HT-29 (cell line): ENCODE measurements at places on chromosomes 7 and 10.

- no peak for DNase-seq
Measured at GRCh38 chr10:89302625-89303024, 779 bp downstream of the IFIT2 start.

- no peak for DNase-seq
Measured at GRCh38 chr10:34348917-34349485, 466.1 kb downstream of the PARD3 start.

- peak; percentile 67 for DNase-seq
Measured at GRCh38 chr10:31759124-31759798, 169.4 kb downstream of the ARHGAP12 start.

GRCh38 chr7:129438839-129439651, 4.8 kb downstream of the STRIP2 start:
- peak; percentile 12 for DNase-seq

DNA sequence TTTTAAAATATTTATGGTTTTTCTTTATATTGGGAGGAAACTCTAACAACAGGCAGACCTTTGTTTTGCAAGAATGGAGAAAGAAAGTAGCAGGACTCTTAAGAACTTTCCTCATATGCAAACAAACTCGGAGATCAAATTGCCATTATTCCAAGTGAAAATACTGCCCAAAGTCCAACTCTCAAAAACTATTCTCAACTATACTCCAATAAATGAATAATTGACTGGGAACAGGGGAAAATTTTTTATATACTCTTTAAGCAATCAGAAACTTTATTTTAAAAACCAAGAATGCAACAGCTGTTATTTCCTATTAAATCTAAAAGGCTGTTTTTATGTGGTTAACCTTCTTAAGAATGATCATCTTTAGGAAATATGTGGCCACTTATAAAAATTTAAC, 101.9 kb downstream of the COL28A1 start:
- DNase-seq, result no peak

- DNase-seq, result no peak
Measured at GRCh38 chr10:10826125-10826524, 191.5 kb upstream of the CELF2 start.

DNA sequence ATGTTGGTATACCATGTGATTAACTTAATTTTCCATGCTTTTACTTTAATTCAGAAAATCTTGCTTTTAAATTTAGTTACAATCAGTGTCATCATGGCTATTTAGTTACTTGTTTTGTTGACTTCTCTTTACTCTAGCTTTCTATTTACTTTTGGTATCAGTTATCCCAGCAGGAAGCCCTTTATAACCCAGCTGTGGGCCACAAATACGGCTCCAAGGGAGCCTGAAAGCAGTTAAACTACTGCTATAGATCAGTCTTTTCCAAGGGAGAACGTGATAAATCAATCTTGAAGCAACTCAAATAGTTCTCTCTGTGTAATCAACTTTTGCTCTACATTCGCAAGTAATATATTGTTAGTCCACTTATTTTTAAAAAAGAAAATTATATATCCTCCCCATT, 287.4 kb downstream of the CACNA2D1 start:
- no peak for DNase-seq

DNA sequence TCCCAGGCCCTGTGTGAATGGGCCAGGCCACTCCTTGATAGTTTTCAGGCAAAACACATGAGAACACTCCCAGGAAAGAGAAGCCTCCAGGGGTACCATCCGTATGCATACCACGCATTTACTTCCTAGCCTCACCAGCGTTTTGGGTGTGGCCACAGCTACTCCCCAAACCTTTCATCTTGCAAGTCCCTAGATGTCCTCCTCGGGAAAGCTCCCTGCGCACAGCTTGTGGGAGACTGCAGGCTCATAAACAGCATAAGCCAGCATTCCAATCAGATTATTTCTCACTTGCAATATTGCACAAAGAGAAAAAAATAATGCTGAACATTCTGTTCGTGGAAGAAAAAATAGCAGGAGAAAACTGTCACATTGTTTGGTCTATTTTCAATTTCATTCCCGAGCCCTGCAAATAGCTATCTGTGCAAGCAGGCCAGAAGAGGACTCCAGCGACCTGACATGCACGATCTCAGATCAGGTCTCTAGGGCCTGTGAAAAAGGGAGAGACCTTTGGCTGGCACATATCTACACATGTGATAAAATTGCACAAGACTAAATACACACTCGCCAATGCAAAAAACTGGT, 175.6 kb downstream of the PLXNA4 start:
- no peak for DNase-seq

- DNase-seq, result no peak
Measured at GRCh38 chr10:47452495-47453140, 31.3 kb downstream of the ANXA8 start.

GRCh38 chr10:122468926-122469781, 7.8 kb downstream of the HTRA1 start:
- DNase-seq, result no peak

- no peak for DNase-seq
Measured at GRCh38 chr7:130513447-130513846, 21.6 kb downstream of the MEST start.

GRCh38 chr7:48245751-48246472, 74.7 kb downstream of the ABCA13 start:
- no peak for DNase-seq

- DNase-seq, result no peak
Measured at GRCh38 chr10:32155075-32155516, 98.9 kb upstream of the KIF5B start.

GRCh38 chr7:92641921-92642511, 51.8 kb upstream of the FAM133B start:
- DNase-seq, result no peak

- DNase-seq, result no peak
Measured at GRCh38 chr10:51230887-51231585, 156.7 kb downstream of the PRKG1 start.

DNA sequence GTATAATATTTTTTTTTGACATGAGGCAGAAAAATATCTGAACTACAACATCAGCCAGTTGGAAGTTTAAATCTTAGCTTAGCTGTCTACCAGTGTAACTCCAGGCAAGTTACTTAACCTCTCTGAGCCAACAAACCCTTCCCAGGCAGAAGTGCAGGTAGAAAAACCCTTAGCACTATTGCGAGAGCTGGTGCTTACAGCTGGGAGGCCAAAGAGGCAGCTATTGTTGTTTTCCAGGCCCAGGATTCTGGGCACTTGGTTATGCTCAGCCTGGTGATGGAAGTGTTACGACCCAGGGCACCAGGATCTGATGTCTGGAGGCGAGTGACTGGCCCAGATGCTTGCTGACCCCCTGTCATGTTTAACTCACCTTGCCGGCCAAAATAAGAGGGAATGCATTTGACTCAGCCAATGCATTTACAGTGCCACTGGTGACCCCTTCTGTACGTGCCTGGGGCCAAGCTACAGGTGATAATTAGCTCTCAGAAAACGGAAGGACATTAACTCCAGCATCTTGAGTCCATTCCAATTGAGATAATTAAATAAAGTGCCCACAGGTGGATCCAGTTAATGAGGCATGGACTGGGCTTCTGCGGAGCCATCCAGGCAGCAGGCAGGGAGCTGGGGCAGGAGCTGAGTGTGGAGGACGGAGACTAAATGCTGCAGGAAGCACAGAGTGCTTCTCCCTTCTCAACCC, 126.5 kb upstream of the HABP2 start:
- DNase-seq, result no peak

DNA sequence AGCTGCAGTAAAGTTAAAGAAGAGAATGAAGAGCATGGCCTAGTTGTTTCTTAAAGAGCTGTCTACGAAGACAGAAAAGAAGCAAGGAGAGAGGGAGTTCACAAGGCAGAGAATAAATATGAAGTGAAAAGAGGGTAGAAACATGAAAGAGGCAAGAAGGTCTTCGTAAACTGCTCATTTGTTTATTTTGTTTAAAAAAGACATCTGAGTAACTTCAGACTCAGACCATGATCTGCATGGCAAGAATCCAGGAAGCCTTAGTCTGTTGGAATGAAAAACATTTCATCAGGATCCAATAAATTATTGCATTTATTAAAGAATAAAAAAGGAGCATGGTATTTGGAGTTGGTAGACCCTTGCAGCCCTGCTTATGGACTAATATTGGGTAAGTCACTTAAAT, 151.1 kb downstream of the SEM1 start:
- no peak for DNase-seq

- no peak for DNase-seq
Measured at GRCh38 chr7:98034081-98035035, 44.4 kb upstream of the OCM2 start.

- no peak for DNase-seq
Measured at GRCh38 chr10:43796781-43797180, 148.1 kb upstream of the ZNF32 start.

DNA sequence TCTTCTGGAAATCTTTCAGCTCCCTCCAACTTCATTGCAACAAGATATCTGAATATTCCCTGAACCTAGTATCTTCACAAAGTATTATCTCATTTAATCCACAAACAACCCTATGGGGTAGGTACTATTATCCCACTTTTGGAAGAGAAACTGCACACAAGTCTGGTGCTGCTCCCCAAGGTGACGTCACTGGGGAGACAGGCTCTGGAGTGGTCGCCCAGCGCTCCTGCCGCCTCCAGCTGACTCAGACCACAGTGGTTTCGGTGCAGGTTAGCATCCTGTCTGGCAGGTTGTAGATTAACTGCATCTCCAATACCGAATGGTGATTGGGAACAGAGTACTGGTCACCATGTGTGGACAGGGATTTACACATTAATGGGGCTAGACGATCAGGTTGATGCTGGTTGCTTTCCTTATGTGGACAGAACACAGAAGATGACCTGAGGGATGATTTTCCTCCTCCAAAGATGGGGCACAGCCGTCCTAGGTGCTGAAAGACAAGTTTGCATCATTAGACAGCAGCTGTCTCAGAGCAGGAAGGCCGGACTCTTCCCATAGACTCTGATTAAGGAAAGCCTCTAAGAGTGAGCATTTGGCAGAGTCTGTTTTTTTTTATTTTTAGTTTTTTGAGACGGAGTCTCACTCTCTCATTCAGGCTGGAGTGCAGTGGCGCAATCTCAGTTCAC, 128.6 kb downstream of the TRRAP start:
- DNase-seq, result no peak

GRCh38 chr10:22016046-22016705, 12.6 kb upstream of the DNAJC1 start:
- DNase-seq, result no peak

GRCh38 chr7:33804140-33804660, 101.1 kb upstream of the BMPER start:
- no peak for DNase-seq

DNA sequence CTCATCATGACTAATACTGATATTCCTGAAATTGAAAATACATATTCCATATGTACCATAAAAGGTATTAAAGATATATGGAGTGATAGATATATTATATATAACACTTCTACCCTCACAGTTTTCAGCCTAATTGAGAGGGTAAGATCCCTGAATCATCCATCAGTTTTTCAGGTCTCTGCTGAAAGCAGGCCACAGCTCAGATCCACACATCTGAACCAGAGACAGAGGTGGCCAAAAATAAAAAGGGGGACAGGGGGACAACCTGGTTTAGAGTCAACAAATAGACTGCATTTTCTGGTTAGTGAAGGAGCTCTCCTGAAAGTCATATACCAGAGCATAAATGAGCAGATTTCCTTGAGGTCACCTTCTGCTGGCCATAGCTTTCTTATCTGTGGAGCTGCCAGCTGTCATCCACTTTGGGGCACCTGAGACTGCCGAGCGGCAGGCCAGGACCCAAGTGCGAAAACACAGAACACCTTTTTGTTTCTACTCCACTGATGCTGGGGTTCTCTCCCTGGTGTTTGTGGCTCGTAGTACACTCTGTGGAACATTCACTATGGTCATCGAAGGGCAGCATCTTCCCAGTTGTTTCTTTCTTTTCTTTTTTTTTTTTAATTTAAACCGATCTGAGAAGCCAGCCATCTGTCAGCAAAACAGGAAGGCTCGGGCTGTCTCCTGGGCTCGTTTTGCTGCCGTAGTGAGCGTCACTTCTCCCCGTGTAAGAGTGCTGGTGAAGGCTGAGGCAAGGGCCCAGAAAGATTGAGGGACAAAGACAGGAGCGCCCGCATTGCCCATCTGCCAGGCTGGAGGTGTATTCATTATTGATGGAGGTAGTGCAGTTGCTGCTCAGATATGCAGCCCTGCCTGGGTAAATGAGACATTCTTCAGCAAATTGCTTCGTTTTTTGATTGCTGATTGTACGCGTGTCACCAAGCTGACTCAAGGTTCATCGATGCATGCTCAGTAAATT, 13.5 kb downstream of the IKZF1 start:
- DNase-seq, result no peak

DNA sequence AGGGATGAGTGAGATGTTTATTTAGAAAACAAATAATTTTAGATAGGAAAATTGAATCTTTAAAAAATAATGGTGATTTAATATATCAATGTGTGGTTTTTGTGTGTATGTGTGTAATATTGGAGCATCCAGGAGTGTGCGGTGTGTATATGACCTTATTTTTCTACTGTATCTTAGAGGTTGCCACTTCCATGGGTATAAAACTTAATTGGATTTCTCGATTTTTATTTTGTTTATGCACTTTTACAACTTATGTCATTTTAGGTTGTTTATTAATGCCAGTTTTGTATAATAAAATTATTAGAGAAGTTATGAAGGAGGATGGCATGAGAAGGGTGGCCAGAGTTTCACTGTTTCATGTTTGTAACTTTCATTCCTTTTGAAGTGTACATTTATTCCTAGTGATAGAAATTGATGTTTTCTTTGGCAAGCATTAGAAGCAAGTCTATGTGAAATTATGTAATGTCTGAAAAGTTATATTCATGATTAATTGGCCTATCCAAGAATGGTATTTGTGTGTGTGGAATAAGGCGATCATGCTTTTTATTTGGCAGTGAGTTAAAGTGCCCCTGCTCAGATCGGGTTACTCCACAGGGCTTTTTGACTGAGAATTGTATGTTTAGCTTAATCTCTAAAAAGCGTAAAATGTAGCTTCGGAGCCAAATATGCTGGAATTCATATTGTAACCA, 110.3 kb downstream of the KAT6B start:
- DNase-seq, result no peak

DNA sequence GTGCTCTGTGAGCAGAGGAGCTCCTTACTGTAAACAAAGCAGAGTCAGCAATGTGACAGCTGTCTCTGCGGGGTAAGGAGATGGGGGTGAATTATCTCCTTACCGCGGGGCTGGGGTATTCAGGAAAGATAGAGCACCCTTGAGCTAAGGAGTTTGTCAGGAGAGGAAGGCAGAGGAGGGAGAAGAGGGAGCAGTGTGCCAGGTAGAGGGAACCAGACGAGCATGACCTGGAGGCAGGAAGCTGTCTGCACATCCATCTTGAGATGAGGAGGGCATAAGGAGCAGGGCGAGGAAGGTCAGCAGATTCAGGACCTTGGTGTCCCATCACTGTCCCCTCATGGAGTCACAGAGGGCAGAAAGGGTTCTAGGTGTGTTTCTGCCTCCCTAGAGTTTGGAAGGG, 32.5 kb upstream of the GPR26 start:
- no peak for DNase-seq

DNA sequence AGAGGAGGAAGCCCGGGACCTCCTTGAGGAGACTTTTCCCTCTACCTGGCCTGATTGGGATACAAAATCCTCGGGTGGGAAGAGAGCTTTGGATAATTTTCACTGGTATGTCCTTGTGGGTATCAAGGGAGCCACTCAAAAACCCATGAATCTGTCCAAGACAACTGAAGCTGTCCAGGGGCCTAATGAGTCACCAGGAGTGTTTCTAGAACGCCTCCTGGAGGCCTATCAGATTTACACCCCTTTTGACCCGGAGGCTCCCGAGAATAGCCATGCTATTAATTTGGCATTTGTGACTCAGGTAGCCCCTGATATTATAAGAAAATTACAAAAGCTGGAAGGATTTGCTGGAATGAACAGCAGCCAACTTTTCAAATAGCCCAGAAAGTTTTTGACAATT, 38.6 kb downstream of the ZNF25 start:
- DNase-seq, result peak; percentile 12

GRCh38 chr7:43584195-43584586, 1.3 kb downstream of the STK17A start:
- DNase-seq, result peak; percentile 52
